T-helper 22 cell (primary cell): ENCODE measurements at places on chromosomes 4 and X.

DNA sequence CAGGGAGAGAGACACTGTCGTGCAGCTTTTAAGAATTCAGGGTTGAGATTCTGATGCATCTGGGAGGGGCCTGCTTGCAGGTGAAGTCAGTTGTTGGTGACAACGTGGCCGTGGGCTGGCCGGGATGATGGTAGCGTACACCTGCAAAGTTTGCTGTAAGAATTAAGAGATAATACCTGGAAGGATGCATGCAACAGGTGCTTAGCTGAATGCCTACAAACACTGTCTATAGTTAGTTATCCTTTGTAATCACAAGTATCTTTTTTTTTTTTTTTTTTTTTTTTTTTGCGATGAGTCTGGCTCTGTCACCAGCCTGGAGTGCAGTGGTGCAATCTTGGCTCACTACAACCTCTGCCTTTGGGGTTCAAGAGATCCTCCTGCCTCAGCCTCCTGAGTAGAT, 259.6 kb downstream of the ASMT start:
- no peak for DNase-seq

DNA sequence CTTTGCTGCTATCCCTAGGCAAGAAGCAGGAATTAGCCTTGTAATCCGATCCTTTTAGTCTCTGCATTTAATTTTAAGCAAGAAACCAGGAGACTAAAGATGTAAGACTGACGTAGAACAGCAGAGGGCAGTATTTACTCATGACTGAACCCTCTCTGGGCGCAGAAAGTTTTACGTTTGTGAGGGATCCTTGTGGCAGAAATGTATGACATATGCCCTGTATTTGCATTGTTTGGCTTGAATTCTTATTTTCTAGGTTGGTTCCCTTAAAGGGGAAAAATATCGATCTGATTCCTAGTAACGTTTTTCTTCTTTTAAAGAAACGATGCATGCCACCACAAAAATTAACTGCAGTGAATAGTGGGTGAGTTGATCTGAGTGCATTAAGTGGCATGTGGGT, 1.3 kb upstream of the FAT4 start:
- DNase-seq = no peak

GRCh38 chr4:87011340-87012034, 76.7 kb downstream of the AFF1 start:
- no peak for DNase-seq

- DNase-seq = no peak
These were observed 502 bp downstream of the HNRNPDL start for GRCh38 chr4:82429728-82430192.

DNA sequence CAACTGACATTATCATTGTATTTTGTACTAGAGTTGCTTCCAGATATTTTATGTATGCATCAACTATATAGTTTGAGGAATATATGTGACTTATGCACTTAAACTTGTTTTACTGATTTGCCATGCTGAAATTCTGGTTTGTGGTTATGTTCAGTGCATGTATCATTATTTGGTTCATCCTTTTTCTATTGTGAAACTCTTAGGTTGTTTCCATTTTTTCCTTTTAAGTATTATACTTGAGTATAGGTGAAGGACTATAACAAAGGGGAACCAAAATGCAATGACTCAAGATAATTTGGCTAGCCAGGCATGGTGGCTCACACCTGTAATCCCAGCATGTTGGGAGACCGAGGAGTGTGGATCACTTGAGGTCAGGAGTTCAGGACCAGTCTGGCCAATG, 21.1 kb upstream of the EPGN start:
- DNase-seq = no peak

- no peak for DNase-seq
These were observed 12.4 kb upstream of the PITX2 start for GRCh38 chr4:110635163-110635865.

- DNase-seq = no peak
These were observed 40.9 kb upstream of the IL13RA2 start for GRCh38 chrX:115058276-115058675.

GRCh38 chr4:184428787-184429186, 45.6 kb downstream of the IRF2 start:
- no peak for DNase-seq

DNA sequence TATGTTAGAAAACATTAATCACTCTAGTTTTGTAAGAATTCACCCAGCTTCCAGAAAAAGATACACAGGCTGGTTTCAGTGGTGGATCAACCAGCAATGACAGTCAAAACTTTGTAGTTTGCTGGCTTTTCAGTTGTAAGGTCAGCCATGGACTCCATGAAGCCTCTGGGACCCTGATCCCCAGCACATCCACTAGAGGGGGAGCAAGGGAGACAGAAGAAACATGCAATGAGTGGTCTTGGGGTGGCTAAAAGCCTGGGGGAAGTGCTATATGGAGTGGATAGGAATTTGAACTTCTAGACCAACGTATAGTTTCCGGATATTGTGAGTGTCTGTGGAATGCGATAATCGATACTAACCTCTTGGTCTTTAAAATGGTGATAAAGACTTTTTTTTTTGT, 72.7 kb downstream of the AFF2 start:
- DNase-seq = no peak

- DNase-seq = no peak
These were observed 97.9 kb upstream of the ADAMTS3 start for GRCh38 chr4:72666910-72667309.

- no peak for DNase-seq
These were observed 79.0 kb downstream of the DIAPH2 start for GRCh38 chrX:96763608-96764007.
